HEK293T (cell line): ENCODE measurements at places on chromosomes 16 and 17.
A peak's percentile ranks its signal among the peaks of the same experiment; 100 is the strongest.

- no peak for DNase-seq
Observed at GRCh38 chr17:39404542-39405378, 3.3 kb upstream of the FBXL20 start.

DNA sequence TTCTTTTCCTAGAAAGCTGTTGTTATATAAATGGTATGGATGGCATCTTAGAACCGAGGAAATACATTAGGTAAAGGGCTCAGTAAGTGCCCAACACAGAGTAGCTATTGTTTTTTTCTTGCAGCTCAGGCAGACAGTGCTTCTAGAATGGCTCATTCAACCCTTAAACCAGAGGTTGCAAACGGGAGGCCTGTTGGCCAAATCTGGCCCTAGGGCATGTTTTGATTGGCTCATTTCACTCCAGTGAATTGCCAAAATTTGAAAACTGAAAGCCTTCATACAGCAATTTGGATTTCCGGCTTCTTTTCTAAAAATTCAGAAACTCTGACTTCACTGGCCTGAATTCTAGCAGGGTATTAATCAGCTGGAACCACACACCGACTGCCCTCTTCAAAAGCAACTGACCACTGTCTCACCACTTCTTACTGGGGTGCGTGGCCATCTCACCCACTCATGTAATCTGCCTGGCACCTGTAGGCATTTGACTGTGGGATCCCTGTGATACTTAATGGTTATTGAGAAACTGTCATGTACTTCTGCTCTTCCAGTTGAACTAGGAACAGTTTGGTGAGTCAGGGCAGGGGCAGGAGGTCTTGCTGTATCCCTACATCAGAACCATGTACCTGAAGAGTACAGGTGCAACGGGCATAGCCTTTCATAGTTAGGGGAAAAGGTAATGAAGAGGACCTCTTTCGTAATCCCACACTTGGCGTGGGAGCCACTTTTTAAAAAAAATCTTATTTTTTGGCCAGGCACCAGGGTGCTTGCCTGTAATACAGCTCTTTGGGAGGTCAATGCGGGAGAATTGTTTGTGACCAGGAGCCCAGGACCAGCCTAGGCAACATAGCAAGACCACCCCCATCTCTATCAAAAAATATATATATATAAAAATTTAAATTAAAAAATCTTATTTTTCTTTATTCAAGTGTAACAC lies 53.6 kb upstream of the SCNN1B start:
- no peak for DNase-seq

GRCh38 chr17:82179412-82179811 lies 33.2 kb downstream of the CCDC57 start:
- DNase-seq: no peak

- peak; percentile 70 for DNase-seq
Observed at GRCh38 chr16:72099377-72099818, 5.8 kb downstream of the DHX38 start.

GRCh38 chr17:58280480-58281217 lies at the start of gene MPO:
TSS of gene MPO (minus strand) at chr17:58280935. CDS start at chr17:58280758, 177 bp downstream.
- DNase-seq: peak; percentile 4
